Stimulated activated CD4-positive, alpha-beta T cell treated with anti-CD3 and anti-CD28 coated beads, Interleukin-1b, Interleukin-23, amount 100 ng/mL, for 1 hour (primary cell): ENCODE measurements at places on chromosomes 7 and 10.

DNA sequence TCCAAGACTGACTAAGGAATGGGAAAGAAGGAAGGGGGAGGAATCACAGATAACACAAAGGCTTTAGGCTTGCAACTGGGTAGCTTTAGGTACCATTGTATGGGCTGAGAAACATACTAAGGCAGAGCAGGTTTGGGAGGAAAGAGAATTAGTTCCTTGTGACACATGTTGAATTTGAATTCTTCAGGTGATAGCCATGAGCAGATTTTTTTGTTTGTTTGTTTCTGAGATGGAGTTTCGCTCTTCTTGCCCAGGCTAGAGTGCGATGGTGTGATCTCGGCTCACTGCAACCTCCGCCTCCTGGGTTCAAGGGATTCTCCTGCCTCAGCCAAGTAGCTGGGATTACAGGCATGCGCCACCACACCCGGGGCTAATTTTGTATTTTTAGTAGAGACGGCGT, 4.4 kb upstream of the SND1 start:
- DNase-seq = no peak

DNA sequence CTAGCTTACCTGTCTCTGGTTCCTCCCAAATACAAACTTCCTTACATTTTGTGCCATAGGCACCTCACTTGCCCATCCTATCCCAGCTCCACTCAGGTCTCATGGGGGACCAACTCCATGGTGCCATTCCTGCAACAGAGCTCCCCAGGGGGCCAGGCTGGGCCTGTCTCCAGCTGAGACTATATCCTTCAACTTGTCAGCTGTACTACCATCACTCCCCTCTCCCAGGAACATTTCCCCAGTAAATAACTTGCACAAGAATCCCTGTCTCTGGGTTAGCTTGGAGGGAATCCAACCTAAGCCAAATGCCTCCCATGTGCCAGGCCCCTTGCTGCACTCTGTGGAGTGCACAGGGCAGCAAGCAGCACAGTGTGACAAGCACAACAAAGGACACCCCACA, 33.2 kb downstream of the FRMPD2 start:
- no peak for DNase-seq

DNA sequence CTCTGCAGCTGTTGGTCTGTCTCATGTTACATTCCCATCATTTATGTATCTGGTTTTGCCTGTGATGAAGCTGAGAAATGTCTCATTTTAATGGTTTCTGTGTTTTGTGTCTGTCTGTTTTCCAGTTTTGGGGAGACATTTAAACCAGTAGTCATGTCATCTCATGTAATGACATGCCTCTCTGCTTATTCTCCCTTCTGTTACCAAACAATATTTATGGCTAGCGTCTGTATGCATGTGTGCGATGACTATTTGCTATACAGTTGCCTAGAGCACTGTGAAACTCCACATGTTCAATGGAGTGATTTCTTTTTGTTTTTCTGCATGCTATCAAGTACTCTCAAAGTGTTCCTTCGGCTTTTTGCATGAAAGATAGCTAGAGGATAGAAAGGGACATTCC, 132.0 kb downstream of the ST7 start:
- DNase-seq = no peak

GRCh38 chr10:86937502-86938154, 19.8 kb downstream of the MMRN2 start:
- DNase-seq = no peak

GRCh38 chr7:45146531-45147379, 10.8 kb upstream of the RAMP3 start:
- DNase-seq = no peak

DNA sequence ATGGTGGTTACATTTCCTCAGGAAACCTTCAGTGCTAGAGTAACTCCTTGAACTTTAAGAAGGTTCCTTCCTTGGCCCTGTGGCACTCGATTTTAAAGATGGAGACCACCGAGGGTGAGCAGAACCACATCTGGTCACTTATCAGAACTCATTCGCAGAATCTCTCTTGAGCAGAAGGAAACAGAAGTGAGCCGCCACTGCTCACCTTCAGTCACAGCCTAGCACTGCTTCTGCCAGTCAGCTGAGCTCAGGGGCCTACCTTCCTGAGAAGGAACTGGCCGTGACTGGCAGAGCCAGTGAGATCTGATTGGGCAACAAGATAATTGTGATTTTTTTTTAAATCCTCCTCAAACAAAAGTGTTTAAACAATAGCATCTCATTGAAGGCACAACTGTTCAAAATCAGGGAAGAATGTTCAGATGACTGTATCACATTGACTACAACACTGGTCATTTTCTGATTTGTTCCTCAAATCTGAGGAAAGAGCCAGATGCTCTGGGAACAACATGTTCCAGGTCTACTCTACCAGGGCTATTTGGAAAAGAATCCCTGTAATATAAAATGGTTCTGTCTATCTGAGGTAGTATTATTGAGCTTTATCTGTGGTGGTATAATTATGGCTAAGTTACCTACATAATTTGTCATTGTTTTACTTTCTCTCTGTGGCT, 2.7 kb upstream of the SYPL1 start:
- no peak for DNase-seq

- no peak for DNase-seq
Measured at GRCh38 chr10:28320090-28320489, 17.2 kb upstream of the MPP7 start.

DNA sequence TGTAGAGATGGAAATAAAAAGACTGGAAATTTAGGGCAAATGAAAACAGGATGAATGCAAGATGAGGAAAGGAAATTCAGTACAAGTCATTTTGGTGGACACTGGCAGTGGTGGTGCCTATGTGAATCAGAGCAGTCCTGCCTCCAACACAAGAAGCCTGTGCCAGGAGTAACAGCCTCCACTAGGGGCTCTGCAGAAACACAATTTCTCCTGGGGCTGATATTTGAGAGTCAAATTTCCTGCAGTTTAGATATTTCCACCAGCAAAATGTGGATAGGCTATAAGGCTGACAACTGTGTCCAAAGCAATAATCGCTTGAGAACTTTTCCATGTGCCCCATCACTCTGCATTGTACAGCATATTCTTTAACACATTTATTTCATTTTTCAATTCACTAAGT, 4.7 kb upstream of the PLXDC2 start:
- DNase-seq = no peak

DNA sequence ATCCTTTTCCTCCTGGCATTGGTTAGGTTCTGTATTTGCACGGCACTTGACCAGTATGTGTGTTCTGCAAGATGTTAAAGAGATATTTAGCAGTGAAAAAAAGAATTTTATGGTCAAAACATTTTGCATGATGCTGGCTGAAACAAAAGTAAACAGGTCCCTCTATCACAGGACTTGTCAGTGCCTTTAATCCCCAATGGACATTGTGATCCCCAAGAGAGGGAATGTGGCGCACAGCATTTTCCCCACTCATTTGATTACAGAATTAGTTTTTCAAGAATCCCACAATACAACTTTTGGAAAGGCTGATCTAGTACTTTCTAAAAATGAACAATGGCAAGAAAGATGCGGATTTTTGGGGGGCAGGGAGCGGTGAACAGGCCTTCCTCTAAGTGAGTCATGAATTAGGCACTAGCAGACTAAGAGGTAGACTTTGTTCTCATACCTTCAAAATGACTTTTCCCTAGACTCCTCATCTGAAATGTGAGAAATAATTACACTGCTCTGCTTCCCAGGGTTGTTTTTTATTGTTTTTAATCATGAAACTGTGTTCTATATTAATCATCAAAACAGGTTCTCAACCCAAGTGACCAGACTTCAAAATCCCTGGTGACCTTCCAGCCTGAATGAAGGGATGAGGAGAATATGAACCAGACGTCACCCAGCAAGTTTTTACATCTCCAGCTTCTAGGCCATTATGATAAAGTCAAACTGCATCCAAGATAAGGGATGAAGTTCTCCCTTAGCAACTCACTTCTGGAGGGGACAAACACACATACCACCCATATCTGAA, 8.6 kb downstream of the FBXW4 start:
- DNase-seq = no peak

GRCh38 chr7:36726311-36726710, 2.0 kb upstream of the AOAH start:
- DNase-seq = no peak

DNA sequence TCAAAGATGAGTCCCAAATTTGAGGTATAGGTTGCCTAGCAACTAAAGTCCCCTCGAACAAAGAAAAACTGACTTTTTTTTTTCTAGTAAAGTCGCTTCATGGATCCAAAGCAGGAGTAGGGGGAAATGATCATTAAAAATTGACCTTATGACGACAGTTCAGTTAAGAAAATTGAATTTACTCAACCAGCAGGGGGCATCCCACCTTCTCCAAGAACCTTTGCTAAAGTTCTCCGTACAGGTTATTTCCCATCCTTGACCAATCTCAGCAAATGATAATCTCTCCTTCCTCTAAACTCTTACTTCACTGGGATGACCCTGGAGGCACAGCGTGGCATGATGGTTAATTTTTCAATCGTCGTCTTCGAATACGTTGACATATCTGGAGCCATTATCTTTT, 228.3 kb downstream of the CALN1 start:
- DNase-seq = no peak

GRCh38 chr7:16933296-16934279, 51.8 kb upstream of the AGR3 start:
- DNase-seq = no peak

DNA sequence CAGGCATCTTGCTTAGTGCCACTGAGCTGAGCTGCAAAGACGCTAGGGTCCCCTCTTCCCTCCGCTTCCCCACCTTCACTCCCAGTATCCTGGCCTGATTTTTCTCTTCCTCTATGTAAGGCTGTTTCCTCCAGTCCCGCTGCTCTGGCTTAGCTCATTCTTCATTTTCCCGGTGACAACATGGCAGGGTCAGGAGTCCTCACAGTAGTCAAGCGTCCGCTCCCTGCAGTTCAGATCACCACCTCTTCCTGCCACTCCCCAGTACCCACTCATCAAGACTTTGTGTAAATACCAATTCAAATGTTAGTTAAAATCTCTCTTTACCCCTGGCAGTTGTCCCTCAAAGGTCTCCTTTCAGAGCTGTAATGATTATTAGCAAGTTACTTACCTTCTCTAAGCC, 650.4 kb upstream of the CELF2 start:
- no peak for DNase-seq

DNA sequence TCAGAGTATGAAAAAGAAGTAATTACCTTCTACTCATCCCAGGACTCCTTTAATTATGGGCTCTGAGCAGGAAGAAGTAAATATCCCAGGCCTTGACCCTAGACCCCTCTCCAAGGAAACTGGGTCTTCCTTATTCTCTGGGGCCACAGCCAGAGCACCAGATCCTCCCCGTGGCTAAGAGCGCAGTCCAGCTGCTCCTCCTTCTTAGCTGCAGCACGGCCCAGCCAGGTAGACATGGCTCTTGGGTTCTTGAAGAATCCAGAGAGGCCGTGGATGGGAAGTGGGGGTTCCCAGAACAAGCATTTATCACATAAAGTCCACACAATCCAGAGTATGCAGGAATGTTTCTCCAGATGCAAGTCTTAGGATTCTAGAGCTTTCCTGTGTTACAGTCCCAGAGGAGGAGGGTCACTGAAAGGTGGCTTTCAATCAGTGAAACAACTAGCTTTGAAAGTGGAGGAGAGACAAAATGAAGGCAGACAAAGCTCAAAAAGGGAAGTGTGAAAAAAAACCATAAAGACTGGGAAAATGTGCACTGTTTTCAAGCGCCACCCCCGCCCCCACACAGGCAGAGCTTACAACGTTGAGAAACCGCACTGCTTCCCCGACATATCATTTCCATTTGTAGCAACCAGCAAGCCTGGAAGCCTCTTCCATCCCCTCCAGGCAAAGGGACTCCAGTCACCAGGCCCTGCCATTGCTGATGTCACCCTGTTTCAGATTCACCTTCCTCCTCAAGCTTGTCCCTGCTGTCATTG, 396.5 kb upstream of the MKI67 start:
- DNase-seq = no peak

- DNase-seq = no peak
Measured at GRCh38 chr7:15937571-15937970, 251.1 kb upstream of the MEOX2 start.

GRCh38 chr7:171364-171904, 20.9 kb upstream of the FAM20C start:
- no peak for DNase-seq

- no peak for DNase-seq
Measured at GRCh38 chr7:11208883-11209465, 235.3 kb downstream of the PHF14 start.

DNA sequence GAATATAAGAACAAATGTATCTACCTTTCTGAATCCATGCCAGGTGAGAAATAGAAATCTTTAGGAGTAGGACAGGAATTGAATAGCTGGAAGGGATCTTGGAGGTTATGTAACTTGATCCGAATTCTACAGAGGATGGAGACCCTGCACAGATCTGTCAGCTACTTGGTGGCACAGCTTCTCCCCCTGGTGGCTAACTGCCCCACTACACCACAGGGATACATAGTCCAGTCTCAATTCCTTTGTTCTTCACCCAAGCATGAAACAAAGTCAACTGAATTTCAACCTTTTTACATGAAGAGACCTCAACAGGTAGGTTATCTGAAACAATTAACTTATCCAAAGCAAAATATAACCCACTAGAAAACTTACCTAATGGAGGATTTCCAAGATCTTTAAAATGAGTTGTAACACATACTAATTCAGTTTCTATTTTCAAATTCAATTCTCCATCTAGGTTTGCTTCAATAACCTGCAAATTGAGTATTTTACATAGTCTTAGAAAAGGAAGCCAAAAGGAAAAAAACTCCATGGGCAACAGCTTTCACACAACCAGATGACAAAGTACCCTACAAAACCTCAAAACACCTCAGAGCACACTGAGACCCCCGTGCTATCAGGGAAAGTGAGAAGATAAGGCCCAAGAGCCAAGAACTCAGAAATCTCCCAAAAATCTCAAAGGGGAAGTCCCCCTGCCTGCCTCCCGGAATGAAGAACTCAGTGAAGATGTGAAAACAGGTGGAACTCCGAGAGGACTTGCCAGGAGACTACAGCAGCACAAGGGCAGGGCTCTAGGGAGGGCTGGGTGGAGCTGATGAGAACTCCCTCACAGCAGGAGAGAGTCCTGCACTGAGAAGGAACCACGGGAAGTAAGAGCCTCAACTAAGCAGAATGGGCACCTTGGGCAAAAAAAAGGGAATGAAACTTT, 10.3 kb downstream of the HUS1 start:
- peak; percentile 21 for DNase-seq

DNA sequence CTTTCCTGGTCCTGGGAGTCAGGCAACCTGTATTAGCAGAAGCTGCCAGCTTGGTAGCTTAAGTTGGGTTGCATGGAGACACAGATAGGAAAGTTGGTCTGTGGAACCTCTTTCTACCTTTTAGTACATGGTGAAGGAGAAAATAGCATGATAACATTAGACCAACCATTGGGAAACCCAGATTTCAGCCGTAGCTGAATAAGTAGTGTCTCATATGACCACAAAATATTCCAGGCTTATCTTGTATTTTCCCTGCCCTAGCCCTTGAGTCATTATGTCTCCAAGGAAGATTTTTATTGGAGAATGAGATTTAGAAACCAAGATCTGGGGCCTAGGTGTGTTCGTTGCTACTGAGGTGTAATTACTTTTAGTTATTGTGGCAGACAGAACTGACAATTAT, 67.2 kb downstream of the CCSER2 start:
- DNase-seq = no peak
